T-helper 2 cell (primary cell): ENCODE measurements at places on chromosomes 6 and 20.

GRCh38 chr6:41498968-41499599, 47.1 kb upstream of the FOXP4 start:
- DNase-seq = no peak

- DNase-seq = no peak
Observed at GRCh38 chr20:44910690-44911262, 916 bp downstream of the PABPC1L start.

GRCh38 chr6:82237013-82237412, 10.5 kb downstream of the IBTK start:
- DNase-seq = no peak

DNA sequence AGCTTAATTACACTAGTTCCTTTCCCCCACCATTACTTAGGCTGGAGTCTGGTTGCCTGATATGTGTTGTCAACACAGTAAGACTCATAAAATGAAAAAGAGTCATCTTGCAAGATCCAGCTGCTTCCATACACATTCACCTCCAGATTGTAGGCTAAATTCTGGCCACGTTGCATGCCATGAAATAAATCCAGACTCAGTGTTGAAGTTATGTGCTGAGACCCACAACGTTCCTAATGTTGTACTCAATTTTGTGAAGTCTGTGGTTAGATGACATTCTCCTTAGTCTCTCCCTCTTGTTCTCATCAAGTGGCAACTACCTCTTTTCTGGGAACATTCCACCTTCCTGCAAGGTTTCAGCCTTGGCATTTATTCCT, 212.3 kb downstream of the LMBRD1 start:
- no peak for DNase-seq

- DNase-seq = no peak
Observed at GRCh38 chr6:45969026-45969425, 46.6 kb downstream of the CLIC5 start.

- DNase-seq = no peak
Observed at GRCh38 chr6:36657942-36658544, 20.5 kb upstream of the CDKN1A start.

- DNase-seq = no peak
Observed at GRCh38 chr6:52540286-52540902, 36.5 kb downstream of the TRAM2 start.

DNA sequence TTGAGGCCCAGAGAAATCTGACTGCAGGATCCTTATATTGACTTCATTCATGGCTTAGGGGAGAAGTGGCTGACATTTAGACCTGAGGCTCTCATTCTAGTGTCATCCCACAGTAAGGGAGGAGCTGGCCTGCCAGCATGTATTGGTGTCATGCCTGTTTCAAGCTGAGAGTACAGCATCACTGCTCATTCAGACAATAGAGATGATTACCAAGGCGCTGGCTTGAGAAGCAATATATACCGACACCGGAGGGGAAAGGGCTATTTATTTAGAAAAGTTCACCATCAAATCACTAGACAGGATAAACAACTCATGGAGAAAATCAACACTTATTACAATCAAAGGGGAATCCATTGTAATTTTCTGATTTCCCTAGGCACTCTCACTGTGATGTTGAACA, 84.4 kb upstream of the HDAC2 start:
- DNase-seq = no peak

DNA sequence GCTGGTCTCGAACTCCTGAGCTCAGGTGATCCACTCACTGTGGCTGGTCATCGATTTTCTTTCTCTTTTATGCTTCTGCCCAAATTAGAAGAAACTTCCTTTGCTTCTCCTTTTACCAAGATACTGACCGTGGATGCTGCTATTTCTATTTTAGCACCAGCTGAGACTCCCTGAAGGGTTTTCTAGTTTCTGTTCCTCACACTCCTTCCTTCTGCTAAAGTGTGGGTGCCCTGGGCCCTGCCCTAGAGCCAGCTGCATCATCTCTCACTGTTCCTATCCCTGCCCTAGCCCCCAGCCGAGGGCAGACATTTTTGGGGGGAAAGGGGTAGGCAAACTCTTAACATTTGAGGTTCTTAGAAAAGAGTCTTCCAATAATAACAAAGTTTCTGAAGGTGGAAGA, 6.3 kb downstream of the SMOC2 start:
- DNase-seq = no peak

GRCh38 chr6:110055387-110055735, 77.2 kb downstream of the GPR6 start:
- no peak for DNase-seq

- no peak for DNase-seq
Observed at GRCh38 chr6:66825539-66825938, 1118.5 kb upstream of the EYS start.

DNA sequence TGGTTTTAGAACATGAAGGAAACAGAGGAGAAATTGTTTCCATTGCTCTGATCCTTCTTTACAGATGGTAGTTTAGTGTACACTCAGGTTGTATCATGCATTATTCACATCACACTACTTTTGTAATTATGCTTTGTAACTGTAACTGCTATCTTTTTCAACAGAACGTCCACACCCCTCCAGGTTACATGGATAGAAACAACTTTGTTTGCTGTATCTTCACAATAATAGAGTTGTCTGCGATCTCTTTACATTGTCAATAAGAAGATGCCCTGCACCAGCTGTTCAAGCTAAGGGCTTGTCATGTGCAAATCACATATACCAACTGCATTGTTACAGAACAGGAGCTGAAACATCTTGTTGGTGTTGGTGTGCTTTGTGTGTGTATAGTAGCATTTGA, 67.9 kb upstream of the MAP7 start:
- DNase-seq = no peak

DNA sequence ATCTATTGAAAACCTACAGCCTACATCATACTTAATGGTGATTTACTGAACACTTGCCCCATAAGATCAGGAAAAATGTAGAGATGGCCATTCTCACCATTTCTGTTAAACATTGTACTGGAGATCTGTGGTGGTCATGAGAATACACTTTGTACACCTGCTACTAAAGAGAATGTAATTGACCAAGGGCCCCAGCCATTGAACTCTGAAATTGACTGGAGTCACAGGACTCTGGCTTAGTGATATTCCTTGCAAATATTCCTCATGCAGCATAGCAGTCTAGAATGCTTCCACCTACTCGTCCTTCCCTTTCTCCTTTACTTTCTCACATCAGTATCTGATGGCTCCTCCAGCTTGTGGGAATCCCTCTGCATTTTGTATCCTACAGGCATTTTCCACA, 37.4 kb upstream of the SNX9 start:
- DNase-seq = no peak

- DNase-seq = no peak
Observed at GRCh38 chr6:91710342-91710741, 1123.5 kb upstream of the MAP3K7 start.

DNA sequence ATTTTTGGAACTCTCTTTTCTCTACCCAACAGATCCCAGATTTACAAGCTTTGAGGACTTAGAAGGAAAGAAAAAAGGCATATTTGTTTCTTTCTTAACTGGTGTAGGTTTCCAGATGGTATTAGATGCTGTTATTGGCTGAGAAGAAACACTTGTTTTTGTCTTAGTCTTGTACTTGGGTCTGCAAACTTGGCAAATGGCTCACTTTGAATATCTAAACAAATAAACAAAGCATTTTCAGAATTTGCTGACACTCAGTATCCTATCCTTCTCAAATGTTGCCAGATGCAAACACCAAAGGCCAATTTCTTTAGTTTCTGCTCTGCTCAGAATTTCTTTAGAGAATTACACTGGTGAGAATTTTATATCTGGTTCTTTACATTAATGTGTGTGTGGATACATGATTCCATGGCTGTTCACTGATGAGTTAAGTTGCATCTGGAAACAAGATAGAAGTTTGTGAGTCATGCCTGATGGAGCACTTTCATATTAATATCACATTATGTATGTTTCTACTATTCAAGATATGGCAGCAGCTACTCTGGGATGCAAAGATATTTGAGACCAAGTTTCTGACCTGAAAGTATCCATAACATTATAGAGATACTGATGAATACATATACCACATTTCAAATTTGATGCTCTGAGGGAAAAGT, 43.7 kb upstream of the CEP162 start:
- DNase-seq = no peak

GRCh38 chr6:36692220-36692619, 5.4 kb upstream of the RAB44 start:
- no peak for DNase-seq

DNA sequence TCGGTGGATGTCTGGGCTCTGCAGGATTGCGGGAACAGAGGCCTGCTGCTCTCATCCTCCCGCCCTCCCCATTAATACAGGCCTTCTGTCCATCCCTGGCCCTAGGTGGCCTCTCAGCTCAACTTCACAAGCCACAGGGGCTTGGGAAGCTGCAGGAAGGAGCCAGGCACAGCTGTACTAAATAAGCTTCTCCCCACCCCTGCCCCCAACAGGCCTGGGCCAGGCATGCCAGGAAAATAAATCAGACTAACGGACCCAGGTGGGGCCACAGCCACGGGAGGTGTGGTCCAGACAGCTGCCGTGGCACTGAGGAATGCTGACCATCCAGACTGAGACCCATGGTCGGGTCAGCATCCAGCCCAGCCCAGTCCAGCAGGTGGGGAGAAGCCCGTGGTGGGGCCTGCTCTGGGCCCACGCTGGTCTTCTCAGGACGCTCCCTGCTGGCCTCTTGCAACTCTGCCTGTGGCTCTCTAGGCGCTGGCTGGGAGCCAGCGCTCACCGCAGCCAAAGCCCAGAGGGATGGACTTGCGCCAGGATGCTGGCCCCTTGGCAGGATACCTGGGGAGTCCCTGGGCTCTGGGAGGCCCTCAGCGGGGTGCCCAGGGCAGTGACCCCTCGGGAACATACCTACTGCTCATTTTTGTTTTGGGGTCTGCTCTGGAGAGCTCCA, 8.6 kb upstream of the YTHDF1 start:
- DNase-seq = no peak

- no peak for DNase-seq
Observed at GRCh38 chr6:169859401-169859977, 108.1 kb downstream of the ERMARD start.

GRCh38 chr6:27078734-27079357, 168.7 kb upstream of the PRSS16 start:
- peak; percentile 44 for DNase-seq

GRCh38 chr6:55953335-55953734, 77.9 kb upstream of the BMP5 start:
- no peak for DNase-seq

DNA sequence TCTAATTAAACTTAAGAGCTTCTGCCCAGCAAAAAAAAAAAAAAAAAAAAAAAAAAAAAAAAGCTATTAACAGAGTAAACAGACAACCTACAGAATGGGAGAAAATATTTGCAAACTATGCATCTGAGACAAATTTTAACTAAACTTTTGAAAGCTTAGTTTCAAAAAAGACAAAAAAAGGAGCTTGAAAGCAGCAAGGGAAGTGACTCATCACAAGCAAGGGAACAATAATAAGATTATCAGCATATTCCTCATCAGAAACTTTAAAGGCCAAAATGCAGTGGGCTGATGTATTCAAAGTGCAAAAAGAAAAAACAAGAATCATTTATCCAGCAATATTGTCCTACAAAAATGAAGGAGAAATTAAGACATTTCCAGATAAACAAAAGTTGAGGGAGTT, 158.6 kb downstream of the RNF144B start:
- no peak for DNase-seq

- DNase-seq = no peak
Observed at GRCh38 chr6:52333840-52334200, 28.1 kb upstream of the PAQR8 start.

GRCh38 chr20:3371754-3372153, 35.7 kb downstream of the DNAAF9 start:
- DNase-seq = no peak

- no peak for DNase-seq
Observed at GRCh38 chr20:45354423-45355208, 6.4 kb upstream of the SDC4 start.

GRCh38 chr6:77361018-77361417, 102.3 kb downstream of the HTR1B start:
- no peak for DNase-seq

DNA sequence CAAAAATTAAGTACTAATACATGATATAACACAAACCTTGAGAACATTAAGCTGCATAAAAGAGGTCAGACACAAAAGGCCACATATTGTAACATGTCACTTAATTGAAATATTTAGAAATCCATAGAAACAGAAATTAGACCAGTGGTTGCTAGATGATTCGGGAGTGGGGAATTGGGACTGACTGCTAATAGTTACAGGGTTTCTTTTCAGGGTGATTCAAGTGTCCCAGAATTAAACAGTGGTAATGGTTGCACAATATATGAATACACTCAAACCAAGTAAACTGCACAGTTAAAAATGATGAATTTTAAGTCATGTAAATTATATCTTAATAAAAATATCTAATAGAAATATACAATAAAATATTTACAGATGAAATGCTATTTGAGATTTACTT, 174.5 kb downstream of the WDR27 start:
- DNase-seq = no peak

DNA sequence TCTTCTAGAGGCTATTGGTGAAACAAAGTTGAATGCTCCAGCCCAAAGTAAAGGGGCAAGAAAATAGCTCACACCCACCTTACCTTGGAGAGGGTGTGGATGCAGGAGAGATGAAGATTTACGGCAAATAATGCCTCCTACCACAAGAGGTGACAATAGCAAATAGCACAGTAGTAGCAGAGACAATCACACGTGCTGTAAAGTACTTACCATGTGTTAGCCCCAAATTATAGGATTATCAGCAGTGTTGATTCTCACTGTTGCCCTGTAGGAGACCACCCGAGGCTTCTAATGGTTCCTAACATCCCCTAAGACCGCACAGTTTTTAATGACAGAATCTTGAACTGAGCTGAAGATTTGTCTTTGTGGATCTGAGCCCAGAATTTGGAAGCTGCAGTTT, 94.8 kb upstream of the FOXA2 start:
- DNase-seq = no peak

DNA sequence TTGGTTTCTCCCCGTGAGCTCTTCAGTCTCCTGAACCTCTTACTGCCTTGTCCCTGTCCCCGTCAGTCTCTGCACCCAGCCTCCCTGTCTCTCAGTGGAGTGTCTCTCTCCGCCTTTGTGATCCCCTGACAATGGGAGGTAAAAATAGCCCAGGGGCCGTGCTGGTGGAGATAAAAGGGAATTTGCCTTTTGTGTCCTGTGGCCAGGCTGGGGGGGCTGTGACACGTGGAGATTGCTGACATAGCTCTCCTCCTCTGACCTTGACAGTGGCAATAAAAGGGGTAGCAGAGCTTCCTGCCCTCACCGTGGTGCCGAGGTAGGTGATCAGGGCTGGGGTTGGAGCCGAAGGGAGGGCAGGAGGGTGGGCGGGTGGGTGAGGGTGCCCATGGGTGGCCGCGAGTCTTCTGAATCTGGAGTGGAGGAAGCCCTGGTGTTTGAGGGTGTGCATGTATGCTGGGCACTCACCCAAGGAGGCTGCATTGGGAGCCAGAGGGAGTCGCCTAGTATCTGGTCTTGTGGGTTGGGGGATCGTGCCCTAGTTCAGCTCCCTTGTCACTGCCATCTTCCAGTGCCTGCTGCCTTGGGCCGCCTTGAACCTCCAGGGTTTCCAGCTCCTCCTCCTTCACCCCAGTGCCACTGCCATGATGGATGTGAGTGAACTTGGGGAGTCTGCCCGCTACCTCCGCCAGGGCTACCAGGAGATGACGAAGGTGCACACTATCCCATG, 21.9 kb downstream of the MYH7B start:
- DNase-seq = no peak

GRCh38 chr20:47765691-47766594, 19.3 kb downstream of the SULF2 start:
- no peak for DNase-seq

GRCh38 chr6:108726726-108727339, 121.4 kb upstream of the ARMC2 start:
- no peak for DNase-seq

- no peak for DNase-seq
Observed at GRCh38 chr20:62899633-62900051, 26.7 kb downstream of the DIDO1 start.
